ENCODE measurements at places on chromosomes 12 and 14. TPM values are rescaled to one million over a fixed set of nuclear protein-coding genes. Genes with fewer than 3 reads are reported as not detected.

GRCh38 chr14:39145266-39145966 is 24.7 kb downstream of the TRAPPC6B start:
- DNase-seq, result no peak

DNA sequence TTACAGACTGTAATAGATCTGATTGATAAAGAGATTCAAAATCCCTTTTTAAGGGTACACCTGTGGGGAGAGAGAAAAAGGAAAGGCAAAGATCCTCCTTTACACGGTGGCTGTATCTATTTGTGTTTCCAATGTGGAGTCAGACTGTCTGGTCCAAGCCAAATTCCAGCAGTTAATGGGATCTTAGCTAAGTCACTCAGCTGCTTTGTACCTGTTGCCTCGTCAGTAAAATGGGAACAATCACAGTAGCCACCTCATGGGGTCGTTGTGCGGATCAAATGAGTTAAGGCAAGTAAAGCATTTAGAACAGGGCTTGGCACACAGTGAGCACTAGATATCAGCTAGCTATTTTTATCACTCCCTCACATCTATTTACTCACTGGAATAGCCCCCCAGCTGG is 46.9 kb downstream of the EFCAB11 start:
- DNase-seq, result no peak

GRCh38 chr14:95033682-95034632 is 123.4 kb downstream of the DICER1 start:
- no peak for DNase-seq

Gene SCYL2
- total RNA-seq, result 45.2 TPM

Gene PRH2
- total RNA-seq, result not detected

Gene RERG
- 6.6 TPM for total RNA-seq

DNA sequence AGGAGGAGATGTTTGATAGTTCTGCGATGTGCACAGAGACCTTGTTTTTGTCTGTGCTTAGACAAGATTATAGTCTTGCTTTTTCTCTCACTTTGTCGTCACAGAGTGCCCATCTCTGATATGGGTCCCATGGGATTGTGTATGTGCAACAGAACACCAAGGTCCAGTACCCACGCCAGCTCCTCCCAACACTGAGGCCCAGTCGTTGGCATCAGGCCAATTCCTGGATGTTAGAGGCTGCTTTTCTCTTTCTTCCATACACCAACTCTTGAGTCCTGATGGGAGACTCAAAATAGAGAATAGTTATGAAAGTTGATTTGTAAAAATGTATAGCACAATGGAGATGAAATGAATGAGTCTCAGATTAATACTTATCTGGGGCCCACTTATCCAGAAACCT is 22.7 kb upstream of the PRMT8 start:
- DNase-seq, result no peak

DNA sequence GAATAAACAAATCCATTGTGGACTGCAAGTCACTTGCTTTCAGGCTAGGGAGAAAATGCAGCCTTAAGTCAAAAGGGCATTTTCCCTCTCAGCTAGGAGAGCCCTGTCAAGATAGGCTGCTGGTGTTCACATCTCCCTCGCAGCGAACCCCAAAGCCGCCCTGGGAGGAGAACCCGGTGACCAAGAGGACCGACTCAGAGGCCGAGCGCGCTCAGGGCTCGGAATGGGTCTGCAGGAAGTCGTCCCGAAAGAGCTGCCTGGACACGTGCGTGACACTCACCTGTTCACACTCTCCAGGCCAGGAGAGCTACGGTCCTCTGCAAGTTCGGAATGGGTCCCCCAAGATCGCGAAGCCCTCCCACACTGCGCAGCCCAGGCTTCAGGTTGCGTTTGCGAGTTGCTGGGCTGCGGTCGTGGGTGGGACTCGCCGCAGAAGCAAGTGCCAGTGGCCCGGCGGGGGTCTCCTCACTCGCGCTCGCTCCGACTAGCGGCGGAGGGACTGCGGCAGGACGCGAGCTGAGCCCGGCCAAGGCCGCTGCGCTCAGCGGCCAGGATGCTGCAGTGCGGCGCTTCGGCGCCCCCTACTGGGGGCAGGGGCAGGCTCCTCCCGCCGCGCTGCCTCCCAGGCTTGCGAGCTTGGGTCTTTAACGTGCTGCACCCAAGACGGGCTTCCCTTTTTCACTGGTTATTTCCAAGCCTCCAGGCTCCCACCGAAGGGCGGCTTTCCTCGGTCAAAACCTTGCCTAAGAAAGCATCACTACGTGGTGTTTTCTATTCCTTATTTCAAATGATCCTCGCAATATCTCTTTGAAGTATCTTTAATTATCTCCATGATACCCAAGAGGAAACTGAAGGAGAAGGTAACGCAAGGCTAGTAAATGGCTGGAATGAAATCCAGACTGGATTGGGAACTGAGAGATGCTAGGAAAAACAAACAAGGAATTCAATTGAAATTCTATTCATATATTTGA is at the start of gene RERG:
TSS of gene RERG (minus strand) at position 503 of the 971 bp plus-strand sequence. CDS start 3,928 bp downstream, outside the sequence.
- peak; percentile 95 for DNase-seq

- DNase-seq, result no peak
Observed at GRCh38 chr14:79150226-79150625, 980.1 kb downstream of the NRXN3 start.

DNA sequence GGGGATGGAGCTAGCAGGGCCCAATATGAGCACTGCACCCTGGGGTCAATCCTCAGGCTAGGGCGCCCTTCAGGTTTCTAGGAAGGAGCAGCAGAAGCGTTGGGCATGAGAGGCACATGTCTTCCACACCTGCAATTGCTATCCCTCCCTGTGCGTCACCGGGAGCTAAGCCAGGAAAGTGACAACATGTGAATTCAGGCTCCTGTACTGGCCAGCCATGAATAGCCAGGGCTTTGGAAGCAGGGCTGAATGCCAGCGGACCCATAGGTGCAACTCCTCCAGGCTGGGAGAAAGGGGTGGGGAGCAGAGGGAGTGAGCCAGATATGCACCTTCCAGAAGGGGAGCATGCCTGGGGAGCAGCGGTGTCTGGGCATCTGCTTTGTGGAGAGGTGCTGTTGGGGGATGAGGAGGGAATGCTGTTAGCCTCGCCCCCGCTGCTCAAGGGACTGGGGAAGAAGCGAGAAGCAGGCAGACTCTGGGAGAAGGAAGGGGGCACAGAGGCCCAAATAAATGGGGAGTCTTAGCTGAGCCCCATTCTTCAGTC is 6.1 kb downstream of the HOXC5 start:
- peak; percentile 51 for DNase-seq

DNA sequence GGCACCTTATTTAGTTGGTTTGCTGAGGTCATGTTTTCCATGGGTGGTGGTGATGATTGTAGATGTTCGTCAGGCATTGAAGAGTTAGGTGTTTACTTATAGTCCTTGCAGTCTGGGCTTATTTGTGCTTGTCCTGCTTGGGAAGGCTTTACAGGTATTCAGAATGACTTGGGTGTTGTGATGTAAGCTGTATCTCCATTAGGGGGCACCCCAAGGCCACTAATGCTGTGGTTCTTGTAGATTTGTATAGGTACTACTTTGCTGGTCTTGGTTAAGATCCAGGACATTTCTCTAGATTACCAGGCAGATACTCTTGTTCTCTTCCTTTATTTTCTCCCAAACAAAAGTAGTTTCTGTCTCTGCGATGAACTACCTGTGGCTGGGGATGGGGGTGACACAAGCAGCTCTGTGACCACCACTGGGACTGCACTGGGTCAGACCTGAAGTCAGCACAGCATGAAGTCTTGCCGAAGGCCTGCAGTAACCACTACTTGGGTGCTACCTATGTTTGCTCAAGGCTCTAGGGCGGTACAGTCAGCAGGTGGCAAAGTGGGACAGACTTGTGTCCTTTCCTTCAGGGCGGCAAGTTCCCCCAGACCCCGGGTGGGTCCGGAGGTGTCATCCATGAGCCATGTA is 35.8 kb upstream of the FBXO33 start:
- peak; percentile 30 for DNase-seq

DNA sequence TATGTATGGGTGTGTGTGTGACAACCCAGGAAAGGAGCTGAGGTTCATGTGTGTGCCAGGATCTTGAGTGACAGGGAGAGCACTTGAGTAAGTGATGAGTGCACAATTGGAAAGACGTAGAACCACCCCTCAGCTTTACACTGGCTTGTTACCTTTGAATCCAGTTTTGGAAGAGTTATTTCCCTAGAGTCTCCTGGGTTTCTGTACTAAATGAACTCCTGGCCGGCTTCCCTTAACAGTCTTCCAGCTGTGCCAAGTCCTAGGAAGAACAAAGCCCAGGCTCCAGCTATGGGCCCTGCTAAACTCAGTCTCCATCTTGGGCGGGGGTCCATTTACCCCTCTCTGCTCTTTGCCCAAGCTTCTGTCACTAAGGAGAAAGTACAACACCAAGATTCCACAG is 19.7 kb upstream of the NR1H4 start:
- peak; percentile 57 for DNase-seq

- peak; percentile 99 for DNase-seq
Observed at GRCh38 chr14:101760138-101761011, 1.1 kb upstream of the PPP2R5C start.

Gene KRT81
- total RNA-seq, result 0.17 TPM

Gene GPR162
- 54.2 TPM for total RNA-seq

DNA sequence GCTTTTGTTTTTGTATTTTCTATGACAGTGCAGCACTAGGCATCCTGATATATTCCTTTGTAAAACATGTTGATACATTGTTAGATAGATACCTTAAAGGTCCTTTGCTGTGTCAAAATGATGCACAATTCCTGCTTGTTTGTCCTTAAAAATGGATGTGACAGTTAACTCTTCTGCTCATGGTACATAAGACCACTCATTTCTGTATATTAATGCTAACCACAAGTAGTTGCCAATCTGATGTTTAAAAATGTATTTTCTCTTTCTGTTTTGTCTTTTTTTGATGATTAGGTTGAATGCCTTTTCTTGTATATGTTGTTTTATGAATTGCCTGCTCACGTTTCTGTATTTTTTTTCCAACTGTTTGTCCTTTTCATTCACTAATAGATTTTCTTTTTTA is 35.1 kb downstream of the ATF7IP start:
- no peak for DNase-seq

Gene LRFN5
- total RNA-seq, result 72.4 TPM

Gene ARHGEF25
- 27.2 TPM for total RNA-seq

Gene USP44
- total RNA-seq, result 1.3 TPM

Gene ARID4A
- total RNA-seq, result 31.0 TPM

GRCh38 chr12:11580125-11580751 is 69.2 kb upstream of the ETV6 start:
- DNase-seq, result no peak

Gene KRT74
- total RNA-seq, result 0.10 TPM

Gene TTC8
- 27.2 TPM for total RNA-seq

GRCh38 chr12:106343214-106343528 is 14.4 kb upstream of the POLR3B start:
- DNase-seq, result no peak

Gene CCER1
- total RNA-seq, result not detected

Gene DPF3
- 11.8 TPM for total RNA-seq

Gene C12orf60
- 3.7 TPM for total RNA-seq

Gene FAM181A
- total RNA-seq, result 3.3 TPM

DNA sequence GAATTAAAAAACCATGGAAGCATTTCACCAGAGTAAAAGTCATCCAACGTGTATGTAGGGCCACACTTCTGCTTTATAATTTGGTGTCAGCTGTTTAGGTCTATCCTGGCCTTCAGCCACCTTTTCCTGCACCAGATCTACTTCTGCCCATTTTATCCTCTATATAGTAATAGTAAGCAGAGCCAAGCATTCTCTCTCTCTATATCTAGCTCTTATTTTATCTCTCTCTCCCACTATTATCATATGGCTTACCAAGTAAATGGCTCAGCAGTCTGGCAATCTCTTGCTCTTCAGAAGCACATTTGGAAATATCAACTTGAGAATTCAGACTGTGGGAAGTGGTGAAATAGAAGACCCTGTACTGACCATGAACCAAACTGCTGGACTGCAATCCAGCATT is 84.1 kb upstream of the FKBP4 start:
- DNase-seq, result no peak

GRCh38 chr12:103997286-103997900 is 31.7 kb downstream of the TDG start:
- no peak for DNase-seq

- no peak for DNase-seq
Observed at GRCh38 chr12:55833056-55833455, 3.7 kb upstream of the DNAJC14 start.

DNA sequence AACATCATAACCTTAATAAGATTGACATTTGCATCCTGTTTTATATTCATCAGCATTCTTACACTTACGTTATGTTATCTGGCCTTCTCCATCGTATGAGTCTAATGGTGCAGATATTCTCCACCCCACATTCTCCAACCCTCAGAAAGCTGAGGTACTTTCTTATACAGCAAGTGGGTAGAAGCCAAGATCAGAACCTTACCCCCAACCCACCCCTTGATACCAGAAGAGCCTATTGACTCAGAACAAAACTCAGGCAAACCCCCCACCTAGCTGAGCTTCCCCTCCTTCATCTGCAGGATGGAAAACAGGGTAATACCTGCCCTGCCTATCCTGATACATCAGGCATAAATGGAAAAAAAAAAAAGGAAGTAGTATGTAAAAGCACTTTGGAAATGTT is 77.6 kb downstream of the DPF3 start:
- no peak for DNase-seq

DNA sequence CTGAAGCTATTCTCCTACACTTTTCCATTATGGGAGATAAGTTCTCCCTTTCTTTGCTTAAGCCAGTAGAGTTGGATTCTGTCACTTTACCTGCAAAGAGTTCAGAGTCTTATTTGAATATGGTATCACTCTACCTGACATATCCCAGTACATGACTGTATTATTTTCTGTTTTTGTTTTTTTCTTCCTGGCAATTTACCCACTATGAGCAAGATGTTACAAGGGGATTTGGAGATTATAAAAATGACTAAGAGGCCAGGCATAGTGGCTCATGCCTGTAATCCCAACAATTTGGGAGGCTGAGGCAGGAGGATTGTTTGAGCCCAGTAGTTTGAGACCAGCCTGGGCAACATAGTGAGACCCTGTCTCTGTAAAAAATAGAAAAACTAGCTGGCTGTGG is 46.4 kb upstream of the CHST11 start:
- no peak for DNase-seq

Gene SMCO3
- total RNA-seq, result 7.4 TPM

Gene TRIM9
- total RNA-seq, result 28.9 TPM

- no peak for DNase-seq
Observed at GRCh38 chr12:101042211-101042610, 167.8 kb downstream of the SLC5A8 start.

GRCh38 chr12:67702136-67702535 is 53.6 kb downstream of the DYRK2 start:
- DNase-seq, result no peak

- no peak for DNase-seq
Observed at GRCh38 chr14:56585461-56586084, 6.0 kb downstream of the TMEM260 start.

Gene MYF5
- not detected for total RNA-seq

Gene PPP2R5E
- total RNA-seq, result 41.4 TPM

DNA sequence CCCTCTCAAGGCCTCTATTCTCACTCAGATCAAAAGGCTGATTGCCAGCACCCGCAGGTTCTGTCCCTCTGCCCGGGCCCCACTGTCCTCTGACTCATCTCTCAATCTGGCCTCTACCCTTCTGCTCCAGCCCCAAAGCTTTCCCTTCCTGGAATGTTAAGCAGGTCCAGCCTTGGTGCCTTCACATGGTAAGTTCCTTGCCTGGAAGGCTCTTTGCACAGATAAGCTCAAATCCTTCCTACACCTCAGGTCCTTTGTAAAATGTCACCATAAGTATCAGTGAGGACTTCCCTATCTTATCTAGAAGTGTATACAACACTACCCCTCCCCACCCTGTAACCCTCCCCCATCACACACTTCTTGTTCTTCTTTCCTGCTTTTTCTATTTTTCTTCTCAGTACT is 22.2 kb downstream of the LPCAT3 start:
- no peak for DNase-seq

- DNase-seq, result no peak
Observed at GRCh38 chr12:96057986-96058553, 22.7 kb upstream of the LTA4H start.

- no peak for DNase-seq
Observed at GRCh38 chr14:99539491-99539890, 58.3 kb downstream of the CCNK start.

All from spinal cord (tissue), 10 donors.